NCI-H526 (cell line): ENCODE measurements at places on chromosomes 5 and 9.
A peak's percentile ranks its signal among the peaks of the same experiment; 100 is the strongest.

DNA sequence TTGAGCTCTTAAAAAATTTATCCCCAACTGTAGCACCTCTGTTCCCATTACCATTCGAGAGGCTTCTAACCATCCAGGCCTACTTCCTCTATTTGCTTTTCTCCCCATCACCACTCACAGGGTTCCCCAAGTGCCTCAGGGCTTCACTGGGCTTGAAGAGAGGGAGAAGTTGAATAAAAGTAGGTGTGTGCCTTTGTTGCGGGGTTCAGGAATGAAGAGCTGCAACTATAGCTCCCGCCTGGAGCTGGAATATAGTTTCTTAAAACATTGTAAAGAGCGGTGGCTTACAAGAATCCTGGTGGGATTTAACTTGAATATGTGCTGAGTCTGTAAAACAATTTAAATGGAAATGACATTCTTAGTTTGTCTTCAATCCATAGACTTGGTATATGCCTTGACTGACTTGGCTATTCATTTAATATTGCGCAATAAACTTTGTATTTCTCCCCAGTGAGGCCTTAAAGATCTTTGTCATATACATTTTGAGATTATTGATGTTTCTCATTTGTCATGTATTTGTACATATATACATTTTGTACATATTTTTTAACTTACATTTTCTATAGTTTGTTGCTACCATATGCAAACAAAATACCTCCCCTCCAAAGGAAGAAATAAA, 7.2 kb downstream of the ENTREP1 start:
- no peak for DNase-seq

DNA sequence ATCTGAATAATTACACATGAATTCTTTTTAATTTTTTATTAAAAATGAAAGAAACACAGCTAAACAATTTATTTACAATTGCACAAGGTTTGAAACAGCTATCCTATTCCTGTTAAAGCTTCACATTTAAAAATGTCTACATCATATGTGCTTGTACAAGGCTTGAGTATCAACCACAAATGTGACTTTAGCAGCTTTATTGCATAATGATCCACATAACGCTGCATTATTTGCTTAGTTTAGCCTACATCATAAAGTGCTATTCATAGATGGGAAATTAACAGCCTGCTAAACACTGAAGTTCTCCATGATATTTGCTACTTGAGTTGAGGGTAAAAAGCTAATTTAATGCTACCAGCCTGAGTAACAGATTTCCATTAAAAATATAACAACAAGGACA, 45.0 kb downstream of the TRIM36 start:
- no peak for DNase-seq

- no peak for DNase-seq
Observed at GRCh38 chr9:134167530-134167931, 3.2 kb upstream of the RNU6ATAC start.

- DNase-seq: no peak
Observed at GRCh38 chr5:158759283-158759682, 340.4 kb downstream of the EBF1 start.

DNA sequence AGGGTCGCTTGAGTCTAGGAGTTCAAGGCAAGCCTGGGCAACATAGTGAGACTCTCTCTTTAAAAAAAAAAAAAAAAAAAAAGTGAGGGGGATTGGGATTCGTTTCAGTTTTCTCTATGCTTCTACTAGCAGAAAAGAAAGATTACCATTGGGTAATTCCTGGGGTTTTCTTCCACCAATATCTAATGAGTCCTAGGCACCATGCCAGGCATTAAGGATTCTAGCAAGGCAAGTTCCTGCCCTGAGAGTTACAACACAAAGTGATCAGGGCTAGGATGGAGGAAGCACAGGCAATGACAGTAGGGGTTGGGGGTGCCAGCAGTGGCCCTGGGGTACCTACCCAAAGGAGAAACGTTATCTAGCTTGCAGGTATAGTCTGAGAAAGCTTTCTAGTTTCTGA, 90.8 kb downstream of the PCDH1 start:
- no peak for DNase-seq

DNA sequence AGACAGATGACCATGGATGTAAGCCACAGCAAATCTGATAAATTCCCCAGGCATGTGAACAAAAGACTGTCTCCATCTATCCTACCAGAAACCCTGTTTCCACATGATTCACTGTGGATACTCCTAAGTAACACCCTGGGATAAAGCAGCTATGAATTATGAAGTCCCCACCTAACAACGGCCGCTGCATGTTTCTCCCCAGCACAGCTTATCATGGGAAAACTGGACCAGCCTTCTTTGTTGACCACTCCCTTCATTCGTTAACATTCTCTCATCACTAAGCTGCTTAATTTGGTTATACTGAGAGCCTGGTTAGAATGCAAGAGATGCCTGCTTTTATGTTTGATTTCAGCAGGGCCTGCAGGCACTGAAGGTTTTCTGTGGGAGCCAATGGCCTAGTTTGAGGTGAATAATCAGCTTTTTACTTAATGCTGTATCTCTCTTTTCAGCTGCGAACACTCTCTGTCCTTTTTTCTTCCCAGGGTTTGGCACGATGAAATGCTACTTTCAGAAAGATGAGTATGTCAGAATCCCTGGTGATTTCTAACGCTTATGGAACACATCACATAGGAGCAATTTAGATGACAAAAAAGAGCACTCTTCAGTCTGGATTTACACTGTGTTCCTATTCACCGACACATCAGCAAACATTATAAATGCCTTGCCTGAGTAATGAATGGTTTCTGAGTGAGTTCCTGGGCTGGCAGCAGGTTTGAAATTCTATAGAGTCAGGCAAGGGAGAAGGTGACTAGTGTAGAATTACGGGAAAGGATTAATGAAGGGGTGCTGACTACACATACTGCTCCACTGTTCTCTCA, 318.4 kb upstream of the ZNF608 start:
- peak; percentile 38 for DNase-seq

GRCh38 chr5:10505517-10506095, 58.3 kb upstream of the ANKRD33B start:
- peak; percentile 16 for DNase-seq

DNA sequence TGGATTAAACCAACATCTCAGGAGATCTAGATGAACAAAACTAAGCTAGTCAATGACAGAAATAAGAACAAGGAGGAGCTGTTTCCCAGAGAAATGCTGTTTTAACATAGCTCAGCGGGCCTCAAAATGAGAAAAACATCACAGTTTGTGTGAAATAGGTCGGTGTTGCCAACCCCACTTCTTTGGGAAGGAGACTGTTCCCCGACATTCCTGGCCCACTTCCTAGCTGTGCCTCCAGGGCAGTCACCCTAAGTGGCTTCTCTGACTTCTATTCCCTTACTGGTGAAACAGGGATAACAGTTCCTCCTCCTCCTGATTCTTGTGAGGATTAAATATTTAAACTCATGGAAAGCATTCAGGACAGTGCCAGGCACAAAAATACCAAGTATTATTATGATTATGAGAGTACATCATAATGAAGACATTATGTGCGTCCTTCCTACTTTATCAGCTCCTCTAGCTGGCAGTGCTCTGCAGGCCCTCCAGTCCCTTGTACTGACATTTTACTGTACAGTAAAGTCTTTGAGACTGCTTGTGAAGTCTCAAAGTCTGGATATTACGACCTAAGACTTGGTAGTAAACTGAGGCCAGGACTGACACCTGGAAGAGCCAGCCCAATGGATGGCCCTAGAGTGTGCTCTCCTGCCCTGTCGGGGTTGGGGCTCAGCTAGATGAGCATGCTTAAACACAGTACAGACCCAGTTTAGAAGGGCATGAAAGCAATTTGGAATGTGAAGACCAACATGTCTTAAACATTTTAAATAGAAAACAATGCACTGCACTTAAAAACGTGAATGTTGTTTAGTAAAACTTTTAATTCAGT, 7.3 kb downstream of the ISCA1 start:
- DNase-seq: no peak

GRCh38 chr9:134443174-134444037, 117.2 kb downstream of the RXRA start:
- peak; percentile 41 for DNase-seq

DNA sequence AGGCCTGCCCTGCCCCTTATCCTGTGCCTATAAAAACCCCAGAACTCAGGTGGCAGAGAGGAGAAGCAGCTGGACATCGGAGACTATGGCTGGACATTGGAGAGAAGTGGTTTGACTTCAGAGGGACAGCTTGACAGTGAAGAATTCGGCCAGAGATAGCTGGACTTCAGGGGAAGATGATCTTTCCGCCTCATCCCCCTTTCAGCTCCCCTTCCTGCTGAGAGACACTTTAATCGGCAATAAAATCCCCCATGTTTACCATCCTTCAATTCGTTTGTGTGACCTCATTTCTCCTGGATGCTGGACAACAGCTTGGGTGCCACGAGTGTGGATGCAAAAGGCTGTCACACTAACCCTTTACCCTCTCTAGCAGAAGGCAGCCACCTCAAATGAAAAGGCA, 134.1 kb upstream of the TUT7 start:
- DNase-seq: no peak

DNA sequence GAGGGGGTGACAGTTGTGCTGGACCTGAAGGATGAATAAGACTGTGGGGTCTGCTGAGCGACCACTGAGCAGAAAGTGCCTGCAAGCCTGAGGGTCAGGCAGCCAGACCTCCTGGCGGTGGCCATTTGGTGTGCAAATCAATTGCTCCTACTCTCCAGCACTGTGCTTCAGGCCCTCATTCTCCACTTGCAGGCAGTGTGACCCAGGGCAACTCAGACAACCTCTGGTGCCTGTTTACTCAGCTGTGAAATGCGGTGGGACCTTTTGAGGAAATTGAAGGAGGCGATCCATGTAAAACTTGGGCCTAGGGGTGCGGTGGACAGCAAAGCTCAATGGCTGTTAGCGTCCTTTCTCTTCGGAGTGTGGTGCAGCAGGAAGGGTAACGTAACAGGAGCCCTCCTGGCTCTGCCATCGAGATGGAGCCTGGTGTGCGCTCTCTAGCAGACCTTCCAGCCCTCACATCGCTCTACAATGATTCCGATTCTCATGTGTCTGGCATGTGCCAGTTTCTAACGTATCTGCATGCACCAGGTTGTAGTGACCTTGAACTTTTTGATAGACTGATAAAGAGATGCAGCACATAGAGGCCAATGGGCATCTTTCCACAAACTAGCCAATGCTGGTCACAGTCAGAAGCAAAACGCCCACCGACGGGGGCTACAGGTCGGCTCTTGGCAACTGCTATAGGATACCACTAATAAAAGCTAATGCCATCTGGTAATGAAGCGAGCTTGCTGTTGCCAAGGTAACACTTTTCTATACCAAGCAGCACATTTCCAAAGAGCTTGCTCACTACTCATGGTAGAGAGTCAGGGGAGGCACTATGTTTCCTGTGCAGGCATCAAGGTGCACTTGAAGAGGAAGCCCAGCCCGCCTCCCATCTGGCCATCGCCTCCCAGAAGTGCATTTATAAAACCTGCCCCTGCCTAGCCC, 159.7 kb upstream of the RAPGEF1 start:
- no peak for DNase-seq

DNA sequence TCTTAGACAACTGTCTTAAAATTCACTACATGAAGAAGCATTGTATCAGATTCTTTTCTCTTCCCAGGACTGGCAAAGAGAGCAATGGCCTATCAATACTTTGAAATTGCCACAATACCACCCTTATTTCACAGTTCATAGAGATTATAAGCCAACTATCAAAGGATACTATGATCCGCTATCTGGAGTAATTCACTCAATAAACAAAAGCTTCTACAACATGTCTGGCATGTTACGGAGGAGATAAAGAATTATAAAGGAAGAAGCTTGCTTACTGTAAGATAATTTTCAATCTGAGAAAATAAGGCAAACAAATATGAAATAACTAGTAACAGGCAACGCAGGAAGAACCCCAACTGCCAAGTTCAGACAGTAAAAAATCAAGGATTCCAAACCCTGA, 114.8 kb downstream of the GNAQ start:
- DNase-seq: no peak

GRCh38 chr5:72407541-72407940, 87.4 kb downstream of the PTCD2 start:
- no peak for DNase-seq
